ENCODE measurements at places on chromosomes 6 and 20. TPM values are rescaled to one million over a fixed set of nuclear protein-coding genes. Genes with fewer than 3 reads are reported as not detected.

GRCh38 chr6:39181826-39182225 lies 47.4 kb downstream of the KCNK5 start:
- DNase-seq: no peak

Gene POU3F2
- total RNA-seq: 0.25 TPM

Gene DDX43
- total RNA-seq: not detected

DNA sequence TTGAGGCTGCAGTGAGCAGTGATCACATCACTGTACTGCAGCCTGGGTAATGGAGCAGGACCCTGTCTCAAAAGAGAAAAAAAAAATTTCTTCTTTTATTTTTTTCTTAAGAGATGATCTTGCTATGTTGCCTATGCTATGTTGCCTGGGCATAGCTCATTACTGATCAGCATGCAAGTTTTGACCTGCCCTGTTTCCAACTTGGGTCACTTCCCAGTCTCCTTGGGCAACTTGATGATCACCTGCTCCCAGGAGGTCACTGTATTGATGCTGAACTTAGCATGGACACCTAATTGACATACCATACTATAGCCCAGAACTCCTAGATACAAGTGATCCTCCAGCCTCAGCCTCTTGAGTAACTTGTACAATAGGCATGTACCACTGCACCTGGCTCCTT lies 30.7 kb upstream of the NANP start:
- no peak for DNase-seq

Gene COL20A1
- 0.18 TPM for total RNA-seq

Gene KCNG1
- total RNA-seq: 9.3 TPM

Data from SJCRH30 (cell line).